Right kidney (tissue), 9 donors: ENCODE measurements at places on chromosomes 6 and 20.

DNA sequence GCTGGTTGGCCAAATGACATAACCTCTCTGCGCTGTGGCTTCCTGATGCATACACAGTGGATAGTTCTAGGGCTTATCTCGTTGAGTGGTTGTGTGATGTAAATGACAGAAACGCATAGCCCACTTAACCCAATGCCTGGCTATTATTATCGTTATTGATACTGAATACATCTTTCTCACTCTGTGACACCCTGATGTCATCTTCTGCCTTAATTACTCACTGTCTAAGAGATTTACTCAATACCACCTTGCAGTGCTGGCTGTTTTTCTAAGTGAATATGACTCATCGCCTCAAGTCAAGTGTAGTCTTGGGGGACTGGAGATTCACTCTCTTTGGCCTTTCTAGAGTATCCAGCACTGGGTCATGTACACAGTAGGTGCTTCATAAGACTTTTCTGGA, 73.6 kb downstream of the NDUFAF5 start:
- no peak for DNase-seq

- no peak for DNase-seq
Observed at GRCh38 chr6:96532399-96532798, 10.8 kb downstream of the UFL1 start.

- no peak for DNase-seq
Observed at GRCh38 chr6:20885076-20885475, 350.8 kb downstream of the CDKAL1 start.

DNA sequence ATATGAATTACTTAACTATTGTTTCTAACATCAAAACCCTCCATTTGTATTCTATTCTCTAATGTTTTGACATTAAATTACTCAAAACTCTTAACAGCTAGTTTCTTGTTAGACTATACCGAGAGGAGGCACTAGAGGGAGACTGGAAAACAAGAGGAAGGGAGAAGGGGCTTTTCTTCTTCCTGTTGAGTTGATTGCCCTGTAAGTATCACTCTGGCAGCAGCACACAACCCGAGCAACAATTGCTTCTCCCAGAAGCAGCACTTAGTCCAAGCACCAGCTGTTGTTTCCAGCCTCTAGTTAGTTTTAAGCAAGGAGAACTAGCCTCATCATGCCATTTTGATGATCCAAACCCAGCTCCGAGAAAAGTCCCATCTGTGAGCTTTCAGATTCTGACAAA, 603.8 kb downstream of the PRKN start:
- DNase-seq: no peak

- no peak for DNase-seq
Observed at GRCh38 chr20:43662943-43663655, 3.8 kb upstream of the MYBL2 start.

- DNase-seq: no peak
Observed at GRCh38 chr6:74671558-74672025, 534.3 kb downstream of the COL12A1 start.

DNA sequence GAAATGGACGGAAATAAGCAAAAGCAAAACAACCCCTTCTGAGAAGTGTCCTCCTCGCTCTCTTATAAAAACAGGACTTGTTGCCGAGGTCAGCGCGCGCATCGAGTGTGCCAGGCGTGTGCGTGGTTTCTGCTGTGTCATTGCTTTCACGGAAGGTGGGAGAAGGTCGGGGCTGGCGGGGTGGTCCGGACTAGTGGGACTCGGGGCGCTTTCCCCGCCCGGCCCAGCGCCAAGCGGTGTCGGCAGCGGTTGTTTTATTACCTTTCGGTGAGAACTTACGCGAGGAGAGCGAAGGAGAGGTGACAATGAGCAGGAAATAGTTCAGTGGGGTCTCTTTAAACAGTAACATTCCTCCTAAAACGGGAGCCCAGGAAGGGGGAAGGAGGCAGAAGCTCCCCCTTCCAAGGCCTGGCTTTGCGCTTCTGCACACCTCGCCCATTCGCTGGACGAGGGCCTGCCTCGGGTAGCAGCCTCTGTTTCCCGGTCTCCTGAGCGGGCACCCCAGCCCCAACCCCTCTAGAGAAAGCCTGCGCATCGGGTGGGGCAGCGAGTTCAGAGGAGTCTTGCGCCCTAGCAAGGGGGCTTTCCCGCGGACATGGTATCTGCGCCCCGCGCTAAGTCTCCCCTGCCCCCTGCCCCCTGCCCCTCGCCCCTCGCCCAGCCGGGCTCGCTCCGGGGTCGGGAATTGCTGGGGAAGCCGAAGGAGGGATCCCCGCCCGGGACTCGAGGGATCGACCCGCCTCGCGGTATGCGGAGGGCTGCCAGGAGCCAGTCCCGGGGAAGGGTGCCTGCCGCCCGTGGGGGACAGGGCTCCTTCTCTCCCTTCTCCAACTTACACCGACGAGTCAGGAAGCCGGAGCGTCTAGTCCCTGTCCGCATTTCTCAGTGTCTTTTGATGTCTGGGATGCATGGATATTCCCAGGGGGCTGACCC, 1.2 kb upstream of the TBXT start:
- DNase-seq: peak; percentile 65

DNA sequence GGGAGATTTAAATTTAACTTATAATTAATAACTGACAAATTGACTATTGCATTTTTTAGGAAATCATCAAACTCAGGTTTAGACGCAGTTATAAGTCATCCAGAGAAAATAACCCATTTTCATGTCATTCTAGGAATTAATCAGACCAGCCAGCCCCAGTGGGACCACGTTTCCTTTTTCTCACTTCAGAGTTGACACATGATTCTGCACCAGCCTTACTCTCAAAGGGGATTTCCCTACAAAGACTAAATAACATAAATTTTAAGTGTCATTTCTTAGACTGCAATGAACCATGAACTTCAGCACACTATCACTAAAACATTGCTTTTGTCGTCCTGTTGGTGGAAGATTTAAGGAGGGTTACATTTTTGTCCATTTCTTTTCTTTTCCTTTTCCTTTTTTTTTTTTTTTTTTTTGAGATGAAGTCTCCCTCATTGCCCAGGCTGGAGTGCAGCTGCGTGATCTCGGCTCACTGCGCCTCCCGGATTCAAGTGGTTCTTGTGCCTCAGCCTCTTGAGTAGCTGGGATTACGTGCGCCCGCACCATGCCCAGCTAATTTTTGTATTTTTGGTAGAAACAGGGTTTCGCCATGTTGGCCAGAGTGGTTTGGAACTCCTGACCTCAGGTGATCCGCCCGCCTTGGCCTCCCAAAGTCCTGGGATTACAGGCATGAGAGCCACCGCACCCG, 3.6 kb downstream of the IPCEF1 start:
- DNase-seq: no peak

- DNase-seq: no peak
Observed at GRCh38 chr6:28423546-28423945, 19.7 kb downstream of the ZSCAN23 start.

- no peak for DNase-seq
Observed at GRCh38 chr6:166636191-166636933, 9.3 kb upstream of the RPS6KA2 start.

DNA sequence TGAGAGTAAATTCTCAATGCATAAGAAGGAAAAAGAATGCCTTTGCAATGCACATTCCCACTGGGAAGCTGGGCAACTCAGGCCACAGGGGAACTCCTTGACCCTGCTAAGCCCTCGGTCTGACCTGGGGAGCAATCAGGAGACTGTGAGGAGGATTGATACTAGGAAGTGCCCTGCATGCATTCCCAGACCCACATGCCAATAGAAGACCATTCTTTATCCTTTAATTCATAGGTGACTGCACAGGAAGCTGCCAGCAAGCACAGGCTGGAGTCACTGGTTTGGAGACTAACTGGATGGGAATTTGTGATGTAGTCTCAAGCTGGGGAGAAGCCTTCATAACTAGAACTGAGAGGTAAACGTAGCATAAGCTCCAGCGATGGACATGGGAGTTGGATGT, 1012.7 kb downstream of the EYS start:
- DNase-seq: no peak
